ENCODE measurements at places on chromosomes 2 and 18.

DNA sequence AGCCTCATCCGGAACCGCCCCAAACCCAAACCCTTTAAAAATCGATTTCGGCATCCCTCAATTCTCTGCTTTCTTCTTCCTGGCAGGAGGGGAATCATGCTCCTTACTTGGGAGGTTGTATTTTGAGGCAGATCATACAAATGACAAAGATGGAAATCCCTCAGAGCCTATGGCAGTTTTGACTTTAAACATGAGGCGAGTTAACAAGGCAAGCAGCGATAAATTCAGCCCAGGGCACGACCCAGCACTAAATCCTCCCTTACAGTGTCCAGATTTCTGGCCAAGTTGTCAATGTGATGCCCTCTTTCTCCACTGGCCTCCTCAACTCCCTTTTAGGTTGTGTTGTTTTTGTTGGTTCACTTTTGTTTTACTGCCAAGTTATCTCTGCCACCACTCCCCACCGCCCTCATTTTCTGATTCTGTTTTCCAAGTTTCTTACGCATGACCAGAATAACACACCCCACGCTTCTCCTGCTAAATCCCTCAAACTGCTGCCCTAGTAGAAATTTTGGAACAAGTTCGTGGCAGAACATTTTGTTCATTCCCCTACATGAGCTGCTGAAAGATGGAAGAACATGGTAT lies 68.3 kb downstream of the CTAGE1 start:
- no peak for DNase-seq

GRCh38 chr2:18218160-18218933 lies 339.9 kb downstream of the KCNS3 start:
- no peak for DNase-seq

GRCh38 chr2:168545439-168546082 lies 89.5 kb downstream of the CERS6 start:
- DNase-seq: no peak

- no peak for DNase-seq
These were observed 66.8 kb upstream of the MC2R start for GRCh38 chr18:13982126-13982525.

- no peak for DNase-seq
These were observed 106.0 kb downstream of the UBR3 start for GRCh38 chr2:169933124-169933711.

DNA sequence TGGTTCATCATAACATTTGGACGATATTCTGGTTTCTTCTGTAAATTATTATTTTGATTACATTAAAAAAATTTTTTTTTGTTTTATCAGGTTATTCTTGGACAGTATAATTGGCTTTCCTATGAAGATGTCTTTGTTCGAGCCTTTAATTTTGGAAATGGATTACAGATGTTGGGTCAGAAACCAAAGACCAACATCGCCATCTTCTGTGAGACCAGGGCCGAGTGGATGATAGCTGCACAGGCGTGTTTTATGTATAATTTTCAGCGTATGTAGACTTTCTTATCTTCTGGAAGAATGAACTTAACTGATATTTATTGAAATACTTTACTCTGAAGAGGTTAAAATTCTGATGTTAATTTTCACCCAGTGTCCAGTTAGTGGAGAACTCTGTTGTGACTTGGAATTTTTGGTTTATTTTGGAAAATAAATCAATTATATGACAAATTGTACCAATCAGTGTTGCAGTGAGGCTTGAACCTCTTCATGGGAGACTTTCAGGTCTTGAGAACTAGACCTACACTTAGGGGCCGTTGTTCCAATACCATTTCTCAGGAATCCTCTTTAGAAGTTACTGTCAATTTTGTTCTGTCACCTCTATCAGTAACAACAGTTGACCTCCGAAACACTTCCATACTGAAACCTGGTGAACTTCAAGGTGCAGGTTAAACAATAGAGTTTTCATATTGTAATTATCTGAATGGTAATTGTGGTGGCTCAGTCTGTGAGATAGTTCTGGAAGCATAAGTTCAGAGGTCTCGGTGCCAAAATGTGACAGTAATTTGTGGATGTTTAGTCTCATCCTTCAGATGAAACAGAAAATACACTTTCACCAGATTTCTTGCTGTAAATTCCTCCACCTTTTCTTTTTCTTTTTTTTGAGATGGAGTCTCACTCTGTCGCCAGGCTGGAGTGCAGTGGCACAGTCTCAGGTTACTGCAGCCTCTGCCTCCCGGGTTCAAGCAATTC lies 55.7 kb downstream of the ACSL3 start:
- DNase-seq: no peak
